HS-27A (cell line): ENCODE measurements at places on chromosomes 7 and 10.
A peak's percentile ranks its signal among the peaks of the same experiment; 100 is the strongest.

- DNase-seq = no peak
Observed at GRCh38 chr10:49280001-49280408, 19.0 kb upstream of the C10orf71 start.

- DNase-seq = peak; percentile 45
Observed at GRCh38 chr7:75776295-75776971, 4.4 kb upstream of the CCL26 start.

DNA sequence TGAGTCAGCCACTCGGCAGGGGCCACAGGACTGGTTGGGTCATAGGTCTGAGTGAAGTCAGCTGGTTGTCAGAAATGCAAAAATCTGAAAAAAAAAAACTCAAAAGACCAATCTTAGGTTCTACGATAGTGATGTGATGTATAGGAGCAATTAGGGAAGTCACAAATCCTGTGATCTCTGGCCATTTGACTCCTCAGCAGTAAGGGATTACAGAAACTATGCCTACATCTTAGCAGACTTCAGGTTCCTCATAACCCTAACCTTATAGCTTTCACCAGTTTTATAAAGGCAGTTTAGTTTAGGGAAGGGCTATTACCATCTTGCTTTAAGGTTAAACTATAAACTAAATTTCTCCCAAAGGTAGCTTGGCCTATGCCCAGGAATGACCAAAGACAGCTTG, 163.1 kb upstream of the HGF start:
- DNase-seq = no peak

DNA sequence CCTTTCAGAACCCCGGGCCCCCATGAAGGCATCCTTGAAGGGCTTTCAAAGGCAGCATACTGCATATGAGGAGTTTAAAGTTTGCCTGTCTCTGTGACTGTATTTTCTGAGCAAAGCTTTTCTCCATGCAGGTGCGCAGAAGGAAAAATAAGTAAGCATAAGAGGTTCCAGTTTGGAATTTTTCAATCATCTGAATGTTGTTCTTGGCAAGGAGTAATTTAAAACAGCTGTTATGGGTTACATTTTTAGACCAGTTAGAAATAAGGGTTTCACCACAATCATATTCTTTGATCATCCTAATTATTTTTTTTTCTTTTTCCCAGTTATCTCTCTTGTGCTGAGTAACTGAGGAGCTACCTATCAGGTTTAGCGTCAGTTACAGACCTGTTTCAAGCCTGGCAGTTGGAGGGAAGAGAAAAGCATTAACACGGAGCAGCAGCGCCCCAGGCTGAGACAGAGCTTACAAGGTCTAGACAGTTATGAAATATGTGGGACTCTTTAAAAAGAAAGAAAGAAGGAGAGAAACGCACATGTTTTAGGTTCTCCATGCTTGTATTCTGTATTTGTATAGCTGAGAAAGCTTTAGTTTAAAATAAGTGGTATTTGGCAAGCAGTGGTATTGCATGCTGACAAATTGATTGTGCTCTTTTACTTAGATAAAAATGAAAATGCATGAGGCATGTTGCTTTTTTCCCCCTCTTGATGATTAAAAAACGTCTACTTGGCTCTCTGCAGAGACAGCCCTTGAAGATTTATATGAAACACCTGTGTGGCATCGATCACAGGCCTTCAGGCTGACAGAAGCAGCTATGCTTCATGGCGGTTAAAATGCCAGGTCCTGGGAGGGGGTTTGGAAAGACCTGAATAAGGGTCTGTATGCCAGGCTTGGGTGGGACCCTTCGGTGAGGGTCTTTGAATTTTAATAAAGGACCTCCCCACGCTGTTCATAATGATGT, 157.6 kb downstream of the GRK5 start:
- no peak for DNase-seq

DNA sequence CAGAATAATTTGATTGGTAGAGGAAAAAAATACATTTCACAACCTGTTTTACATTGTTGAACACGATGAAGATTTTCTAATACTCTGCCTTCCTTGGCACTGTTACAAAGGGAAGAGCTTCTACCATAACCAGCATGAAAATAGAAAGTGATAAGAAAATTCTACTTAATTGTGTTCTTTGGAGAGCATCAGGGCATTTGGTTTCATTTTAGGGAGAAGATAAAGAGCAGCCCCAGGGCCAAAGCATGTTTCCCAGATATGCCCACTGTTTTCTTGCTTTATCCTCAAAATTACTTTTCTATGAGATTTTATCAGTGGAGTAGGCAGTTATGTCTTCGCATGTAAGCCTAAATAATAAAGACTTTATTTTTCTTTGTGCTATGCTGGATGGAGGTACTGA, 9.5 kb downstream of the CHRM2 start:
- no peak for DNase-seq

GRCh38 chr7:49481075-49481474, 292.4 kb upstream of the VWC2 start:
- no peak for DNase-seq

DNA sequence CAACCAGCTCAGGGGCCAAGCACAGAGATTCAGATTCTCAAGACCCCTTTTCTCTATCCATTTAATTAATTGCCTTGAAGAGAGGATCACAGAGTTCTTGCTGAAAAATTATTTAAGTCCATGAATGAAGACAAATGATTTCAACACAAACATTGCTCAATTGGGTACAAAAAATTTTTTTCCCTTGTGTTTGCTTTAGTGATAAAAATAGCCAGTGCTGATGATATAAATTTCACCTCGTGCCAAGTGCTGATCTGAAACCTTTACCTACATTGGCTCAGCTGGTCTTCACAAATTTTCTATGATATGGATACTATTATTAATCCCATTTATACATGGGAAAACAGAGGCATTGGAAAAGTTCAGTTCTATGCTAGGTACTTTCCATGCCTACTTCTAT, 377.1 kb downstream of the NRG3 start:
- DNase-seq = no peak

DNA sequence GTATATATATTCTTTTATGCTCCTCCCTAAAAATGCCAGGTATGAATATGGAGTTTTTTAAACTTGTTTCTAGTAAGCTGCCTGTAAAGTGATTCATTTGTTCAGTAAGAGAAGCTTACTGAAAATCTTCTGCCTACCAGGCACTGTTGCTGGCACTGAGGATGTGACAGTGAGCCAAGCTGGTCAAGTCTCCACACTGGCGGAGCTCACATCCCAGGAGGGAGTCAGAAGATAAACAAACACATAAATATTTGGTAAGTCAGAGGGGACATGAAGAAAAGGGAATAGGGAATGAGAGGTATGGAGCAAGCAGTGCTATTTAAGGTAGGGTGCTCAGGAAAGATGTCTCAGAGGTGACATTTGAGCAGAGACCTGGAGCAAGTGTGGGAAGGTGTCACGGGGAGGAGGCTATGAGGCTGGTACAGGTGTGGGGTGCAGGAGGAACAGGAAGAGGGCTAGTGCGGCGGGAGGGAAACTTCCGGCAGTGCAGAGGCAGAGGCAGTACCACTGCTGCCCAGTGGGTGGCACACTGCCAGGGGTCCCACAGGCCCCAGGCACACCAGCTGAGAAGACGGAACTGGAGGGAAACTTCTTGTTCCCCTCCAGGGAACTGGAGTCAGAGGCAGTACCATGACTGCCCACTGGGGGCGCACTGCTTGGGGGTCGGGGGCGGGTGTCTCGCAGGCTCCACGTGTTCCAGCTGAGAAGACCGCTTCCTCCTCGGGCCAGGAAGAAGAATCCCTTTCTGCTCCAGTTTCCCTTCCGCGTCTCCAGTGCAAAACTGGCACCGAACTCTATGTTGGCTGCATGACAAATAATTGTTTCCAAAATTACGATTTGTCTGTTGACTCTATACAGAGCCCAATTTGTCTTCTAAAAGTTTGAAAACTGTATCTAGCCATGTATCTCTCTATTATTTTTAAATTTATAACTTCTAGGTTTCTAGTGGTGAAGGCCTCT, 161.0 kb downstream of the TEX36 start:
- DNase-seq = no peak

DNA sequence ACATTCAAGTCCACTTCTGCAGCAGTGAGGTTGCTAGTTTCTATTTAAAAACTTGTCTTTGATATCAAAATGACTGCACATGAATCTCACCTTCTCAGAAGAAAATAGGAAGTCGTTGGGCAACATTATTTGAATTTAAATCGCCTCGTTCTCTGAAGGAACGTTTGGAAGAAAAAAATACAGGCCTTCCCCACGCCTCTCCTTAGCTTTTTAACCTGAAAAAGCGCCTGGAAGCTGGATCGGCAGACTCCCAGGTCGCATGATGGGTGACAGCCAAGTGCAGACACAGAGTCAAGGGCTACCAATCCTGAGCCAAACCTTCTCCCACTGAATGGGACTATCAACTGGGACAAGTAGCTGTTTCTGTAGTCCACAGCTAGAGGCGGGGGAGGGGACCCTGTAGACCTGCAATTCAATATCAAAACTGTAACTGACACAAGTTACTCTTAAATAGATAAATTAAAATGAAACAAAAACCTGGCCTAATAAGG, 2.2 kb downstream of the FAM53B start:
- DNase-seq = no peak

GRCh38 chr10:112383325-112383724, 9.4 kb downstream of the ACSL5 start:
- DNase-seq = no peak

DNA sequence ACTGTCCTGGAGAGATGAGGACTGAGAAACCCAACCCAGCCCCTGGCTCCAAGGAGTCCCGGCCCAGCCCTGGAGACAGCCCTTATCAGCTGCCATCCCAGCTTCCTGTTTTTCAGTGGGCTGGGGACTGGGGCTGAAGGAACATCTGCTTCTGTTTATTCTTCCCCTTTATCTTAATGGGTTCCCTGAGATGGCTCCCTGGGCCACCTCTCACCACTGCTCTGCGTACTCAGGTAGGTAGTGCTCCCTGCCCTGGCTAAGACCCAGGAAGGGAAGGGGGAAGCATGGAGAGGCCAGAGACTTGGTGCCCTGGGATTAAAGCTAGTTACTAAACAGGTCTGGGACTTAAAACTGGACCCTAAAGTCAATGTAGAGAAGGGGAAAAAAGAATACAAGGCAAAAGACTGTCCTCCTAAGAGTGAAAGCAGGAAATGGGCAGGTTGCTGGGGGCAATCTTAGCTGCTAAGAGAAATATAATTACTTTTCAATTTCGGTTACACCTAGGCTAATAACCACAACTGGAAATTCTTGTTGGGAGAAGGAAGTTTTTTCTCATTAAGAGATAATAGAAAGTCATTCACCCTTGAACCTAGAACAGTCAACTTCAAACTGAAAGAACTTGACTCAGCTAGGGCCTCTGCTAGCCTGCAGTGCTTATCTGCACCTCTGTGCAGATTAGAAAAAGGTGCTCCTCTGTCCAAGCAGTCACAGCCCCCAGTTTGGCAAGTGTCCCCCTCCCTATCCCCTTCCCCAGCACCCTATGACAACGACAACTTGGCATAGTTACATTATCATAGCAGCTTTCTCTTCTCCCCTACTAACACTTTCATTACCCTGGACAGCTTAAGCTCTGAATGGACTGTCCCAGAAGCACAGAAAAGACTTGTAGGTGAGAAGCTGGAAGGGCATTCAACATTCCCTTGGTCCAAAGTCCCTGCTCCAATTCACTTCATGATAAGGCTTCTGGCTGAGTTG, 65.6 kb upstream of the KDM7A start:
- no peak for DNase-seq

GRCh38 chr10:66927971-66928770, 2.3 kb downstream of the LRRTM3 start:
- no peak for DNase-seq

- no peak for DNase-seq
Observed at GRCh38 chr7:27746978-27747377, 7.0 kb downstream of the TAX1BP1 start.

DNA sequence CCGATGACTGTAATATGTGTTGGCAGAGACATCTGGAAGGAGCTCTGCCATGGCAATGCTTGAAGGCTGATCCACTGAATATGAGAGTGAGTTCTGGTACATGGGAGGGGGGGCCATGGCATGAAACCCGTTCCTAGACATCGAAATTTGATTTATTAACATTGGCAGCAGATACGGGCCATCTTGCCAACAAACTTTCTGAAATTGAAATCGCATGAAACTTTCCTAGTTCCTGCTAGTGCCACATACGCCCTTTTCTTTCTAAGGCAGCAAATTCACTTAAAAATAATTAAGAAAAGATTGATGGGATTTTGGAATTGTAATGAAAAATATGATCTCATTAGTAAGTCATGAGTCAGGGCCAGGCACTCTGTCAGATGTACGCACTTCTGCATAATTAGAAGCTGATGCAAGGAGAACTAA, 91.8 kb upstream of the KMT2C start:
- no peak for DNase-seq

GRCh38 chr7:33774762-33775523, 130.4 kb upstream of the BMPER start:
- no peak for DNase-seq

DNA sequence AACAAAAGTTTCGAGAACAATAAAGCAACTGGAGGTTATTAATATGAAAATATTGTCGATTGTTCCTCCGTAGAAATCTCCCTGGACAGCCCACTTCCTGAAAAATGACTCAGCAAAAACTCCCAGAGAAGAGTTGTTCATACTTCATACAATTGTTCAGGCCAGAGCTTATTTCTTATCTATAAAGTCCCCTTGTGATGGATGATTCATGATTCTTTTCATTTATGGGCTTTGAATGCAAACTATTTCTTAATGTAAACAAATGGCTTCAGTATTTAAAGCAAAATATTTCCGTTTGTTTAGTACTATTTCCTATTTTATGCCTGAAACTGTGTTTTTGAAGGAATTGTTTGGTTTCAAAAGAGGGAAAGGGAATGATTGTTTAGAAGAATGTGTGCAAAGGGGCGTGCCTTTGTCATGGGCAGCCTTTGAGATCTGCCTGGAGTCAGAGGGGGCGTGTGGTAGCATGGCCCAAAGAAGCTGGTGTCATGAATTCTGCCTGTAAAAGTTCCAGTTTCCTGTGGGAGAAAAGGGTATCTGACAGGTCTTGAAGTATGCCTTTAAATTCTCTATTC, 26.2 kb upstream of the EXOC6 start:
- peak; percentile 43 for DNase-seq

GRCh38 chr10:104735036-104735756, 94.1 kb downstream of the SORCS3 start:
- no peak for DNase-seq

- no peak for DNase-seq
Observed at GRCh38 chr7:98086281-98086718, 20.4 kb upstream of the LMTK2 start.

DNA sequence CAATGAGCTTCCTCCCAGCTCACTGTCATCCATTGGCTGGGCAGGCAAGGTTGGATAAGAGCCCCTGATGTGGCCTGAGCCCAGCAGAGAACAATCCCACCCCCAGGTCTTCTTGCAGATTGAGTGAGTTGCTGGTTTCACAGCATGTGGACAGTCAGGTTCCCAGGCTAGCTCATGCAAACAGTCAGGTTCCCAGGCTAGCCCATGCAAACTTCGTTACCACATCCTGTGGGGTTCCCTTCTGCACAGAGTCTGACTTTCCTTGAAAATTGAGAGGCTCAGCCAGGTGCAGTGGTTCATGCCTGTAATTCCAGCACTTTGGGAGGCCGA, 67.1 kb downstream of the TMEM130 start:
- no peak for DNase-seq

DNA sequence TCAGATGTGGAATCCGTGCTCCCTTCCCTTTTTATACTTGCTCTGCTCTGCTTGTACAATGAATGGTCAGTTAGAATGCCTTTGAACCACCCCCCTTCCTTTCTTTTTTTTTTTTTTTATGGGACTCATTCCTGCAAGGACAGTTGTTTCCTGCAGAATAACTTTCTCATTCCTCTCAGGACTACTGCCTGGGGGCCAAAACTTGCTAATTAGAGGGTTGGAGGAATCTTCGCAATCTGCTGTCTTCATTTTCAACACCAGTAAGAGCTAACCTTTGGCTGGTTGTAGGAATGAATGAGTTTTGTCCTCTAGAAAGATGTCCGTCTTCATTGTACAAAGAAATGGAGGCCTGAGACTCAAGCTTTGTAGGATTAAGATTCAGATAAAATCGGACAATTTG, 868.1 kb downstream of the LRMDA start:
- DNase-seq = no peak
